ENCODE measurements at places on chromosomes 2 and 18.
A peak's percentile ranks its signal among the peaks of the same experiment; 100 is the strongest.

DNA sequence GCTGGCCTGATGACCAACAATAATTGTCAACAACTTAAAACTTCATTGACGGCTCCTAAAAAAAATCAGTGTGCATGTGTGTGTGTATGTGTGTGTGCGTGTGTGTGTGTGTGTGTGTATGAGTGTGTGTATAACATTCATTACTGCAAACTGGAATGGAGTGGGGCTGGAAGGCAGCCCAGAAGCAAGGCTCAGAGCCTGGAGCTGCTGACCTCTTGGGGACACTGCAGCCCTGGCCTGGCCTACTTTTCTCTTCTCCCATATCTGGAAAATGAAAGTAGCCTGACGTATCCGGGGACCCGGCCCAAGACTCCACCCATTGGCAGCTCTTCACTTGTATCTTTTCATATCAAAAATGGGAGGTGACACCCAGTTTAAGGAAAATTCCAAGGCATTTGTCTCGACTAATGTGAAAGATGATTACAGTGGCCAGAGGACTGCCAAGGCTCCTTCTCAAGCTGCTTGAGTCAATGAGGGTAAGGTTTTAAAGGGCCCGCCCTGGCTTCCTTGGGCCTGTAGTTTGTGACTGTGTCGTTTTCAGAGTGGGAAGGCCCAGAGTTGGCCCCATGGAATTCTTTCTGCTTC, 72.4 kb upstream of the IL1R1 start:
- no peak for DNase-seq

GRCh38 chr2:148756292-148756975, 111.9 kb downstream of the EPC2 start:
- DNase-seq, result no peak

- no peak for DNase-seq
Measured at GRCh38 chr18:26397019-26397418, 151.3 kb downstream of the KCTD1 start.

GRCh38 chr2:54471221-54471711, 15.1 kb downstream of the SPTBN1 start:
- peak; percentile 86 for DNase-seq

GRCh38 chr2:207413376-207413907, 116.3 kb upstream of the CREB1 start:
- DNase-seq, result no peak

- no peak for DNase-seq
Measured at GRCh38 chr2:138042311-138042710, 78.0 kb downstream of the HNMT start.

GRCh38 chr2:49261781-49262180, 107.5 kb upstream of the FSHR start:
- DNase-seq, result no peak

DNA sequence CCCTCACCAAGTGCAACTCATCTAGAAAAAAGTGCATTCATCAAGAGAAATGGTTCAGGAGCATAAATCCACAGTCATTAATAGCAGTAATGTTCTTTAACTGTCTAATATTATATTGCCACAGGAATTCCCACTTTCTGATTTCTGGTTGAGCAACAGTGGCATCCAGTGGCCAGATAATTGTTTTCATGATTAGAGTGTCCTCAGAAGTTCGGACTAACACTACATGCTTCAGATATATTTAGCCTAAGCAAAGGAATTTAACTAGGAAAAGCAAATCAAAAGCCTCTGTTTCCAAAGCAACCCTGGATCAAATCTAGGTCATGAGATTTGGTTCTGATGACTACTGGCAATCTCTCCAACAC, 9.8 kb upstream of the ERBB4 start:
- DNase-seq, result no peak
